ENCODE measurements at places on chromosomes 16 and 17. TPM values are rescaled to one million over a fixed set of nuclear protein-coding genes. Genes with fewer than 3 reads are reported as not detected.

The ODAD4 gene
- total RNA-seq: 1.6 TPM

The PERCC1 gene
- not detected for total RNA-seq

The ARMC5 gene
- total RNA-seq: 6.3 TPM

The CDC27 gene
- total RNA-seq: 85.4 TPM

The GAS2L2 gene
- 0.13 TPM for total RNA-seq

The ADGRG1 gene
- total RNA-seq: 241 TPM

The ABCC12 gene
- total RNA-seq: 0.05 TPM

The TBX4 gene
- 0.38 TPM for total RNA-seq

The BCO1 gene
- 1.2 TPM for total RNA-seq

The PDXDC1 gene
- 77.1 TPM for total RNA-seq

The PRAC1 gene
- not detected for total RNA-seq

The CRYM gene
- 2.1 TPM for total RNA-seq

The LGALS9B gene
- not detected for total RNA-seq

The CD300H gene
- 0.17 TPM for total RNA-seq

The P3H4 gene
- total RNA-seq: 32.2 TPM

The GNG13 gene
- not detected for total RNA-seq

The ACBD4 gene
- 6.5 TPM for total RNA-seq

The NATD1 gene
- 3.2 TPM for total RNA-seq

The PRRT2 gene
- 0.36 TPM for total RNA-seq

The PIK3R6 gene
- total RNA-seq: not detected

The NTN3 gene
- not detected for total RNA-seq

The KRT9 gene
- not detected for total RNA-seq

The SRCIN1 gene
- 2.4 TPM for total RNA-seq

The CD79B gene
- 0.17 TPM for total RNA-seq

The NPIPB13 gene
- total RNA-seq: 3.4 TPM

The CRYBA1 gene
- total RNA-seq: not detected
